Bone marrow (tissue), 2 donors: ENCODE measurements at places on chromosomes 2 and 18.

- no peak for DNase-seq
These were observed 655.0 kb upstream of the CDH2 start for GRCh38 chr18:28831908-28832307.

GRCh38 chr2:96259497-96259921, 6.3 kb downstream of the TMEM127 start:
- DNase-seq, result no peak

- no peak for DNase-seq
These were observed 689.3 kb downstream of the NR4A2 start for GRCh38 chr2:155643056-155643775.

DNA sequence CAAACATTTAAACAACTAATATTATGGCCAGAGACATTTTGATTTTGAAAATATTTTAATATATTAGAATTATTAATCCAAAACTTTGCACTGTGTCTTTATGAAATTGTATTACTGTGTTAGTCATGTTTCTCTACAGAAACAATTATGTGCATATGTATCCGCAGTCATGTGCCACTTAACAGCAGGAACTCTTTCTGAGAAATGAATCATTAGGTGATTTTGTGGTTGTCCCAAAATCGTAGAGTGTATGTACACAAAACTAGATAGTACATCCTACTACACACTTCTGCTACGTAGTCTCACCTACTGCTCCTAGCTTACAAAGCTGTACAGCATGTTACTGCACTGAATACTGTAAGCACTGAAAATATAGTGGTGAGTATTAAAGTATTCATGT, 479.2 kb upstream of the DSEL start:
- DNase-seq, result no peak

- DNase-seq, result no peak
These were observed 84.3 kb downstream of the TNS1 start for GRCh38 chr2:217918308-217919024.

DNA sequence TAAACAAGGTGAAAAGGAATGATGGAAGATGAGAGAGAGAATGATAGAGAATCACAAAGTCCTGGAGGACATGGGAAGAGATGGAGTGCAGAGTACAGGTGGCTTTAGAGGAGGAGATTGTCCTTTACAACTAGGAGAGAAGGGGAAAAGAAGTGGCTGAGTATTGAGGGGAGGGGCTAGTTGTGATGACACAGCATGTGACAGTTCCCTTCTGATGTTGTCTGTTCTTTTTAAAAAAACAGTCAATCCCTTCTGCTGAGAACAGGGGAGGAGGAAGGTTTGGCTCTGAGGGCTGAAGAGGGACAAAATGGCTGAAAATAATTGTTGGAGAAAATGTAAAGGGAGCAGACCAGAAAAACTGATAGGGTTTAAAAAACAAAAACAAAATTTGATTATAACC, 44.0 kb downstream of the STEAP3 start:
- peak; percentile 26 for DNase-seq

DNA sequence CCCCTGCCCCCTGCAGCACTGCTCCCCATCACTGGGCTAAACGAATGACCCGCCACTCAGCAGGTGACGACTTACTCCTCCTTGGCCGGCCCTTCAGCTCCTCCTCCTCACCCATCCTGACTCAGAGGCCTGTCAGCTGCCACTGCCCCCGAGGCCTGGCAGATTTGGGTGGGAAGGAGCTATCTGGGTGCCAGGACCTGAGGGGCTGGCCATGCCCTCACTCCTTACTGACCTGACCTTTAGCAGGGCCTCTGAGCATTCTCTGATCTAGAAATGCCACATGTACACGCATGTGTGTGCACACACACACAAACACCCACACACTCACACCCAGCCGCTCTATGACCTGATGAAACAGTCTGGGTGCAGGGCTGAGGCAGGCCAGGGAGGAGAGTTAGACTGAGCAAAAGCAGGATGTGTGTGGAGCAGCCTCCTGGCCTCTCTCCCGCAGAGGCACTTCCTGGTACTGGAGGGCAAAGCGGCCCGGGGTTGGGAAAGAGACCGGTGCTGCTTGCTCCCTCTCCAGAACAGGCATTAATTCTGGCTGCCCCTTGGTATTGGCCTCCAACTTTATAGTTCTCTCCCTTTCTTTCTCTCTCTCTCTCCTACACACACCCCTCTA, 68.0 kb downstream of the ZFP36L2 start:
- no peak for DNase-seq

DNA sequence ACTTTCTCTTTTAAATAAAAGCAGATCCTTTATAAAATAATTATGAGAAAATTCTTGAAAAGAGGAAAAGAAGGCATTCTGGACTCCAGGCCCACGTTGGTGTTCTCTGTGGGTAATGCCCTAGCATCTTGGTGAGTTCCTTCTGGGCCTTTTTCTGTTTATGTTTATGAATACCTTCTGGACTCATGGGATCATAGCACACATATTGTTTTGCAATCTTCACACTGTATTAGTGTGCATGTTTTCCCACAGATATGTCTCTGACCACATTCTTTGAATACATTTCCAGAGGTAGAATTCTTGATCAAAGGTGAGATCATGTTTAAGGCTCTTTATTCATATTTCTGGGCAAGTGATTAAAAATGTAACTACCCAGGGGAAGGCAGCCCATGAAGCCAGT, 15.9 kb downstream of the GLI2 start:
- no peak for DNase-seq

DNA sequence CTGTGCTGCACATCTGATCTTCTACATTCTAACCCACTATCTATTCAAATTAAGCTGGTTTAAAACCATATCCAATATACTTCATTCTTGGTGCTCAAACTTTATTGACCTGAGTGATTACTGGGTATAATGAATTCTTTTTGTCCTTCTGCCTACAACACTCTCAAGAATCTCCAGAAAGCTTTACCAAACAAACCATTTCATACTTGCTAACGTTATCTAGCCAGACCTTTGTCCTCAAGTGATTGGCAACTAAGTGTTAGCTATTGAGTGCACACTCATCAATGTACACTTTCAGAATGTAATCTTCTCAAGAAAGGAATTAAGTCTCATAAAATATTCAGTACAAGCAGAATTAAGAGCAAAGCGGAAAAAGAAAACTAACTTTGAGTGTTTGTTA, 1.4 kb downstream of the SUCLG1 start:
- no peak for DNase-seq

- DNase-seq, result no peak
These were observed 16.2 kb downstream of the ARHGAP25 start for GRCh38 chr2:68750592-68751396.

- no peak for DNase-seq
These were observed 226.7 kb downstream of the TPGS2 start for GRCh38 chr18:36602071-36602470.

- no peak for DNase-seq
These were observed 306.2 kb downstream of the SETBP1 start for GRCh38 chr18:44986933-44987332.

- DNase-seq, result no peak
These were observed 56.7 kb upstream of the ZNF236 start for GRCh38 chr18:76765649-76766048.

DNA sequence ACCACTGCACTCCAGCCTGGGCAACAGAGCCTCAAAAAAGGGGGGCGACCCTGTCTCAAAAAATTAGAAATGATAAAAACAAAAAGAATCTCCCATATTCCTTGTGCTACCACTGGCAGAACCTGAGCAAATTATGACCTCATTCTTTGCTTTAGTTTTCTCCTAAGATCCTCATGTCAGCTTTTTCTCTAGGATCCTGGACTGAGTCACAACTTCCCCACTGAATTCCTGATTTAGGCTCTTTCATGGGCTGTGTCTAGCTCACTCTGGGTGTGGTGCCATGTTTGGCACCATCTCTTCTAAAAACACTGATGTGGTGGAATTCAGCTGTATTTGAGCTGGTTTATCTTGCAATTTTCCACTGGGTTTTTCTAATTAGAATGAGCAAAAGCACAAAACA, 37.1 kb downstream of the EXOC6B start:
- DNase-seq, result no peak

DNA sequence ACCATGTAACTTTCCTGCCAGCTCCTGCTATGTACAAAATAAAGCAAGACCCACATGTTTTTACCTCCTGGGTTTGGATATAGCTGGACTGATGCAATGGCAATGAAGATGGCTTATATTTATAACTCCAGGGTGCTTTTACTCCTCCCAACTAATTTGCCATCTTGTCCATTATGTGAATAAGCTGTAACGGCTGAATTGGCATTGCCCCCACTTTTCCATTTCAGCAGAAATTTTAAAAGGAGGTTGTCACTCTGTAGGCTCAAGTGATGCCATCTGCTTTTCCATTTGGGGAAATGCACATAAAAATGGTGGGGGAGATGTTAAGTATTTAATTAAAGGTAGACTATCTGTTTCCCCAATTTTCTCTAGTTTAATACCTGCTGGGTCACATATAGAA, 345.5 kb downstream of the ERBB4 start:
- no peak for DNase-seq

DNA sequence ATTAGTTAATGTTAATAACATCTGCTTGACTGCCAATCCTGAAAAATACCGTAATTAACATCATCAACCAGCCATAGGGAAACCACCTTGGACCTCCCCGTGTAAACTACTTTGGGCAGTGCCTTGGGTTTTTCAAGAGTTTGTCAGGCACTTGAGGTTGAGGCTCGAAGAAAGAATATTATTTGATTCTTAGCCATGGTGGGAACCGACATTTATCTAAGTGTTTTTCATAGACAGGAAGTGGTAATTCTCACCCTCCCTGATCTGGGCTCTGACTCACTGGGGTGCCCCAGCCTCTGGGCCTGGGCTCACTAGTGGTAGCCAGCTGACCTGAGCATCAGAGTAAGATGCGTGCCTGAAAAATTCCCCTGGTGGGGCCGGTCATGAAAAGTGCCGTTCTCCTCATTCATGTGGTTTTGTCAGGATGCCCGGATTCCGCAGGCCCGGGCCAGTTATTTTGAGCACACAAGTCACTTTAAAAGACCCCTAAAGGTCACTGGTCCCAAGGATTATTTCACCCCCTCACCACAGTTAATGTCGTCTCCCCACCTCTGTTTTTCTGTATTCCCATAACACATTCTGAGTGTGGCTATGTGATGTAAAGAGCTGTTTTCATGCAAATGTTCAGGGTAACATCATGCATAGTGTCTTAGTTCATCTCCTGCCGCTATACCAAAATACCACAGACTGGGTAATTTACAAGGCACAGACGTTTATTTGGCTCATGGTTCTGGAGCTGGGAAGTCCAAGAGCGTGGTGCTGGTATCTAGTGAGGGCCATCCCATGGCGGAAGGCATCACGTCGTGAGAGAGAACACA, 21.6 kb upstream of the SPATA3 start:
- no peak for DNase-seq

DNA sequence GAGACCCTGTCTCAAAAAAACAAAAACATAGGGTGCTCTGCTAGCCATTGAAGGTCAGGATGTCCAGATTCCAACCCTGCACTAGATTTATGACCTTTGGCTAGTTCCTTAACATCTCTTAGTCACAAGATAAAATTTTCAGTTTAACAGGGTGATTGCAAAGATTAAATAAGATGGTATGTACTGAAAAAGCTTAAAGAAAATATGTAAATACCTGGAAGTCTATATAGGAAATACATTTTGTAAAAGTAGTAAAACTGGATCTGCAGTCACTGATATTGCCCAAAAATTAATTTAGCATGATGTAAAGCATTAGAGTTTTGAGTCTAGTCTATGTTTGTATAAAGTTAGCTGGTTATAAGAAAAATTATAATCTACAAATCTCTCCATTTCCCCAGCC, 5.4 kb upstream of the COX7A2L start:
- no peak for DNase-seq

DNA sequence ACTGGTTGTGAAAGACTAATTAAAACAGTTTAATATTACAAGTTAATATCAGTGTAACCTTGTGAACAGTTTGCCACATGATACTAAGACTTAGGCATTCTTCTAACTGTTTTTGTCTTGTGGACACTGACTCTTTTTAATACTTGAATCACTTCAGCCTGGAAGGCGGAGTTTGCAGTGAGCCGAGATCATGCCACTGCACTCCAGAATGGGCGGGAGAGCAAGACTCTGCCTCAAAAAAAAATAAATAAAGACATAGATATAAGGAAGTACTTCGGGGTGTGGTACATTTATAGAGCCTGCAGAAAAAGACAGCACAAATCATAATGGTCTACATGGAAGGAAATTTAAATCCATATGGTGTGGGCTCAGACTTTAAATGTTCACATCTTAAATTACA, 300.4 kb upstream of the NETO1 start:
- no peak for DNase-seq
